Left renal cortex interstitium (tissue), 4 donors: ENCODE measurements at places on chromosomes 12 and 14.

DNA sequence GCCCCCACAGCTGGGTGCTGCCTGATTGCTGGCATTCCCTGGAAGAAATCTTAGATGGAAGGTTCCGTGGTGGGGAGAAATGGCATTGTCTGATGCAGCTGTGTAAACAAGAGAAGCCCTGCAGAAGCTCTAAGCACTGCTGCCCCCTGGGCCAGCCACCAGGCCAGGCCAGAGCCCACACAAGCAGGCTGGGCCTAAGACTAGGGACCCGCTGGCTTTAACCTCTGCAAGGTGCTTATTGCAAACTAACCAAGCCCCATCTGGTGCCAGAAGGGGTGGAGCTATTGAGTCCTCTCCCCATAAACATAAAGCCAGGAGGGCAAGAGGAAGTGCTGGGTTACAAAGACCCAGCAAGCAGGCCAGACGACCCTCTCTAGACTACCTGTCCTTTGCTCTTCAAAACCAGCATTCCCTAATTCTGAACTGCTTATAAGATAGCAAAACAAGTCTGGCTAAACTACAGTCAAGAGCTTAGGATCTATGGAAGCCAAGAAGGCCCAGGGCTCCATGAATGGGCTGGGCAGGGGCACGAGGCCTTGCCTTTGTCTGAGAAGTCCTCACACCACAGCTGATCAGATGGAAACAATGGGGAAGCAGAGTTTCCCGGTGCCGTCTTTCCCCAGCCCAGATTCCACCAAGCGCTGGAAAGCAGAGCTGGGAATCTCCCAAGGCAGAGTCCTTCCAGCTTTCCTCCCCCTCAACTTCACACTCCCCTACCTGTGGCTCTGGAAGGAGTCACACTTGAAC lies 28.8 kb downstream of the P2RX4 start:
- DNase-seq, result no peak

DNA sequence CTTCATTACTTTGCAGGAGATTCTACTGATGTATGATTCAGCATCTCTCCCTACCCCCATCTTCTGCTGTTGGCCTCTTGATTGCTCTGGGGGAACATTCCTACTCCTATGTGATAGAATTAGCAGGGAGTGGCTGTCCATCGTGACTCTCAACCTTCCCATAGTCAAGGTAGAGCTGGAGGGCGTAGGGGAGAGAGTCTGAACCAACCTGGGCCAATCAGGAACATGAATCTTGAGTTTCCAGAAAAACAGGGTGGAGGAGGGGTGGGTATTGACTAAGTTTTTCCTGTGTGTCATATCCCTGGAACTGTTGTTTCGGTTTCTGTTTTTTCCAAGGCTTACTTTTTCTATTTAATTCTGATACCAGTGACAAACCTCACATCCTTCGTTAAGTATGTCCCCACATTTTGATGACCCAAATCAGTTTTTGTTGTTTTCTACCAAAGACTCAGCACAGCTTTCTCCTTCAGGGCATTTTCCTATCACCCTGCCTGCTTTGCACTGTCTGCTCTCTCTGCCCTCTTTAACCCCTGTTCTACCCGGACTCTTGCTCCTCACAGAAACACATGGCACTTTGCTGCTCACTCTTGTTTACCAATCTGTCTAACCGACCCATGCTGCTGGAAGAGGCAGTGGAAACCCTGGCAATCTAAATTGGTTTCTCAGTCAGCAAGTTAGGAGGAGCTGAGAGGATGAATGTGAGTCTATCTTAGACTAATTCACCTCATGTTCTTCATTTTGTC lies 1428.3 kb downstream of the AACS start:
- no peak for DNase-seq

DNA sequence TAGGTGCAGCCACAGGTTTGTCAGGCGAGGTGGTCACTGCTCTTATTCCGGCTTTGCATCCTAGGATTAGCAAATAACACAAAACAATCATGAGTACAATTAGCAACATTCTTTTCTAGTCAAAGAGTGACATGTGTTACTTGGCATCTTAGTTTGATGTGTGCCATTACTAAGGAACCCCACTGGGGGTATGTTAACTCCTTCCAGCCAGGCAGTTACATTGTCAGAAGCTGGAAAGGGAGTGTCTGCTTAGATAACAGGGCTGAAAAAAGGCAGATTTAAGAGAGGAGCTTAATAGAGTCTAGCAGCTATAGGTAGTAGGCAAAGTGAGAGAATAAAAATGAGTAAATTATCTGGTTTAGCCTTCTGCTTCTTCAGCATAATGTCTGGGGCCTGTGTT lies 30.5 kb upstream of the METAP2 start:
- no peak for DNase-seq

DNA sequence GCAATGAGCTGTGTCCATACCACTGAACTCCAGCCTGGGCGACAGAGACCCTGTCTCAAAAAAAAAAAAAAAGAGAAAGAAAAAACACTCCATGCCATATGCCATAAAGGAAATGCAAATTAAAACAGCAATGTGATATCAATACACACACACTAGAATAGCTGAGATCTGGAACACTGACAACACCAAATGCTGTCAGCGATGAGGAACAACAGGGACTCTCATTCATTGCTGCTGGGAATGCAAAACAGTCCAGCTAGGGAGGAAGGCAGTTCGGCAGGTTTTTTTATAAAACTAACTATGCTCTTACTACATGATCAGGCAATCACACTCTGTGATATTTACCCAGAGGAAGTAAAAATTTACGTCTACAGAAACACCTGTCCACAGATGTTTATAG lies 3.4 kb upstream of the ABCB9 start:
- no peak for DNase-seq

DNA sequence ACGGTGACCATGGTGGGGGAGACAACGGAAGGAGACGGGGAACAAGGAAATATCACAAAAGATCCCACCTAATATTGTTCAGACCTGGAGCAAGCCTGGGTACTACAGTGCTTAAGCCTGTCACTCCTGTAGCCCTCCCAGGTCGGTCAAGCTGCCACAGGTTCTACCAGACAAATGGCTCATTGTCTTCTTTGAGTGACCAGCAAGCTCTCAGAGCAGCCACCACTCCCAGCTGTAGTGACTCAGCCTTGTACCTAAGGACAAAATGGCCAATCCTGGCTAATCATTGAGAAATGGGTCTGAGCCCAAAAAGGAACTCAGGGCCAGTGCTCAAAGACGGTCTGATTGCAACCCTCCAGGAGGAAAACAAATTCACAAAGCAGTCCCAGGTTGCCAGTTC lies 238.4 kb upstream of the NOS1 start:
- DNase-seq, result no peak

DNA sequence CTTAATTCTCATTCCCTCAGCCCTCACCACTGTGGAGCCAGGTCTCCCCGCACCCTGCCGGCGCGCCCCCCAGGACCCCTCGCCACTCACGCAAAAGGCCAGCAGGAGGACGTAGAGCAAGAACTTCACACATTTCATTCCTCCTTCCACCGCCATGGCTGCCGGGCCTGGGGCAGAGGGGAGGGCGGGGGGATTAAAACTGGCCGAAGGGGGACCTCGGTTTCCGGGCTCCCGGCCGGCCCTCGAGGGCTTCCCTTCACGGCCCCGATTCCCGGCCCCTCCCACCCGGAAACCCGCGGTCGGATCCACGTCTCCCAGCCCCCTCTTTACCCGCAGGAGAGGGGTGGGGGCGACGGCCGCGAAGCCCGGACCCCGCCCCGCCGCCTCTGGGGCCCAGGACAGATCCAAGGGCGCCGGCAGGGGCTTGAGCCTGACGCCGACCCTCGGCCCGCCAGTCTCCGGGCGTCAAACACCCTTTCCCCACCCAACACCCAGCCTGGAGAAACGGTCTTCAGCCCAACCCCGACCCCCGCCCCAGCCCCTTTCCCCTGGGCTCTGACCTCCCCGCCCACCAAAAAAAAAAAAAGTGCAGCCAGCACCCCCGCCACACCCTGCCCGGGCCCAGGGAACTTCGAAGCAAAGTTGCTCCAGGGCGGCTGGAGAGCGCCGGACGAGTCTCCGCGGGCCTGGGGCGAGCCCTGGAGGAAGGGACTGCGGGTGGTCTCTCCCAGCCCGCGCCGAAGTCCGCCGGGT lies 447 bp downstream of the CD63 start:
- no peak for DNase-seq

DNA sequence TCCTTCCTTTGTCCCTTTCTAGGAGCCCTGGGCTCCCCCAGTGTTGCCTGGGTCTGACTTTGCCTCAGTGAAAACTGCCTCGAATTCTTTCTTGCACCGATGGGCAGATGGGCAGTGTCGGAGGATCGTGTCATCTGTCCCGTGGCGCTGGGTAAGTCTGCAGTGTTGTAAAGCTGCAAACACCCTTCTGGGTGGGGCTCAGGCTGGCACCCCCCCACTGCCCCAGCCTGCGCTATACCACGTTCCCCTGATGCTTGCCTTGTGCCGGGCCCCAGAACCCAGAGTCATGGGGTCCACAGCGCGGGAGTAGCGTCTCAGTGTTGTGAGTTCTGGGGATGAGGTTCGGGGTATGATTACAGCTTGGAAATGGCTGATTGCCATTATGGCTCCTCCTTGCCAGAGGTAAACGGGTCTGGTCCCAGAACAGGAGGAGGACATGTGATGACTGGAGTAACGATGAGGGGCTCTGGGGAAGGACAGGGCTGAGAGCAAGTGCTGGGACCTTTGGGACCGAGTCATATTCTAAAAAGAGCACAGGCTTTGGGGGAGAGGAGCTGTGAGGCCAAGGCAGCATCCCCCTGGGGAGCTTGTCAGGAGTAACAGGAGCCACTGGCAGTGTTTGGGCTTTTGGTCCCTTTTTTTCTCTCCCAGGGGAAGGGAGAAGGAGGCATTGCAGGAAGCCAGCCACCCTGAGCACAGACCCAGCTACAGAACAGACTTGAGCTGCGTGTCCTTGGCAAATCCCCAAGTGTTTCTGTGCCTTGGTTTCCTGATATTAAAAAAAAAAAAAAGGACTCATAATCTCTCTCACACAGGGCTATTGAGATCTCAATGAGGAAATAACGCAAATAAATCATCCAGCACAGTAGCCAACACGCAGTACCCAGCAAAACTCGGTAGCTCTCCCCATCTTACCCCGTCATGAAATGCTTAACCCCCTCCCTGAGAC lies 4.3 kb downstream of the RTL1 start:
- no peak for DNase-seq

DNA sequence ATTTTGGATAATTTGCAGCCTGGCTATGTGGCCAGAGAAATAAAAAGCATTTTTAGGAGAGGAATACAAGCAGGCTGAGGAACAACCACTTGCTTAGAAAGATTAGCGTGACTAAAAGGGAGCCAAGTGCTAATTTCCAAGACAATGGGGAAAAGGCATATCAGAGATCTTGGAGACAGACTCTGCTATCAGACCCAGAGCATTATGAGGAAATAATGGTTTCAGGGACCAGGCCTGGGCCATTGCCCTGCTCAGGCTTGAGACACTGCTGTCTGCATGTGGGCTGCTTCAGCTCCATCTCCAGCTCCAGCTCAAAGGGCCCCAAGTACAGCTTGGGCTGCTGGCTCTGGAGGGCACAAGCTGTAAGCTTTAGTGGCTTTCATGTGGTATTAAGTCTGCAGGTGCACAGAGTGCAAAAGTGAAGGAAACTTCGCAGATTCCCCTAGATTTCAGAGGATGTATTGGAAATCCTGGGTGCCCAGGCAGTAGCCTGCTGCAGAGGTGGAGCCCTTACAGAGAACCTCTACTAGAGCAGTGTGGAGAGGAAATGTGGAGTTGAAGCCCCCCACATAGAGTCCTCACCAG lies 449.2 kb downstream of the ZFP36L1 start:
- no peak for DNase-seq

GRCh38 chr12:68455691-68456345 lies 123.7 kb upstream of the MDM1 start:
- no peak for DNase-seq

GRCh38 chr14:75711105-75711795 lies 50.2 kb downstream of the TTLL5 start:
- no peak for DNase-seq

- DNase-seq, result no peak
These were observed 187.0 kb downstream of the ADGRD1 start for GRCh38 chr12:131140697-131141096.

GRCh38 chr14:90228478-90228877 lies 27.9 kb upstream of the PSMC1 start:
- DNase-seq, result no peak

DNA sequence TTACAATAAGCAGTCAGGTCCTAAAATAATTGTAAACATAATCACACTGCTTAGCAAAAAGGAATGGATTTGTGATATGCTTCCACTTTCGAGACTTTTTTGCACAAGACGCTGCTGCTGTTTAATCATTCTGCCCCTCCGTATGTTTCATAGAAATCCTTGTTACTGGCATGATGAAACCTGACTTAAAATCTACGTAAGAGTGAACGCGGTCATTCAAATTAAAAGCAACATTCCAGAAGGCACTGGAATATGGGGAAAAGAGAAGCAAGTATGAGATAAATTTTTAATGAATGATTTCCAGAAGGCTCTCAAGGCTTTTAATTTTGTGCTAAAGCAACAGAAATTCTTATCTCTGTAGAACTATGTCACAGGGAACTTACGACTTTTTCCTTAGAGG lies 1.1 kb downstream of the CNIH1 start:
- DNase-seq, result no peak

DNA sequence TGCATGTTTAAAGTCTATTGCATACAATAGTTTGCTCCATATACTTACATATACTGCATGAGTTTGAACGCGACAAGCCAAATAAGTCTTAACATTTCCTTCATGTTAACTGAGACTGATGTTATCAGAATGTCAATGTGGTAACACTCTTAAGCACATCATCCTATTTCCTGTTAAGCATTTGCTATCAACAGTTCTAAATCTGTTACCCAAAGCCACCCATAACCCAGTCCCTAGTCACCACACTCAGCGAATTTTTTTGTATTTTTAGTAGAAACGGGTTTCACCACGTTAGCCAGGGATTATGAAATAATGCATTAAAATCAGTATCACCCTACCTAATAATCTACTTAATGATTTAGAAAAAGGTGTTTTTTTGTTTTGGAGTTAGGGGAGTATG lies 39.4 kb downstream of the HNRNPC start:
- DNase-seq, result no peak

DNA sequence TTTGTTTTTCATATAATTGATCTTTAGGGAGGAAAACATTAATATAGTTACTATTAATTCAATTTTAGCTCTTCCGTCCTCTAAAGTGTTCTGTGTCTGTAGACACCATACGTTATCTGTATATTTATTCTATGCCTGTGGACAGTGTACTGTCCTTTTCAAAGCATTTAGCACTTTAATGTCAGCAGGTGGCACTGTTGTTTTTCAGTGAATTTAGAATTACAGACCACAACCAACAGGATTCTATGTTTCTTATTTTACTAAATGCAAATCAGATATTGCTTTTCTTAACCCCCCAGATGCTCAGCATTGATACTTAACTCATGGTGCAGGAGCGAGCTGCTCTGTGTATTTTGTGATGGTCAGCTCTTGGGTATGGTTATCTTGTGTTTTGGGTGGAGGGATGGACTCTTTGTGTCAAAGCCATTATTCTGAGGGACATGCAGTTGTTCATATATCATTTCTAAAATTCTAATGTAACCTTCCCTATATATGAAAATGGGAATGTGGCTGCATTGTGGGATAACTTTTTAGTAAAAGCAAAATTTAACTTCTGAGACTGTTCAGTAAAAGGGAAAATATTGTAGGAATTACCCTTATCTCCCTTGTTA lies 65.2 kb downstream of the PAPOLA start:
- DNase-seq, result no peak

- DNase-seq, result no peak
These were observed 2.6 kb downstream of the WSCD2 start for GRCh38 chr12:108131657-108132126.
